Activated CD4-positive, alpha-beta memory T cell treated with anti-CD3 and anti-CD28 coated beads, Interleukin-2, amount 10 ng/mL, durations not matched to agents 7 days and 5 days (primary cell): ENCODE measurements at places on chromosomes 1 and 21. TPM values are rescaled to one million over a fixed set of nuclear protein-coding genes. Genes with fewer than 3 reads are reported as not detected.

GRCh38 chr1:241736387-241736786 lies 84.3 kb downstream of the WDR64 start:
- no peak overlapping the region for H3K4me3 ChIP-seq
- H3K36me3 ChIP-seq, result no peaks in the 10 kb centered on the region
- DNase-seq, result no peak
- no peaks in the 10 kb centered on the region for H3K4me1 ChIP-seq
- H3K27me3 ChIP-seq, result peaks cover 8% of the 10 kb centered on the region

HORMAD1 gene
- total RNA-seq, result 0.30 TPM

GRCh38 chr1:1989102-1989542 lies 14.5 kb downstream of the CFAP74 start:
- no peaks in the 10 kb centered on the region for H3K36me3 ChIP-seq
- peaks cover 10% of the 10 kb centered on the region for H3K27me3 ChIP-seq
- H3K4me1 ChIP-seq, result no peaks in the 10 kb centered on the region
- no peak overlapping the region for H3K27ac ChIP-seq

- no peaks in the 10 kb centered on the region for H3K27me3 ChIP-seq
- no peak for DNase-seq
Observed at GRCh38 chr1:72003092-72003491, 279.2 kb downstream of the NEGR1 start.
